Fibroblast of mammary gland (primary cell): ENCODE measurements at places on chromosomes 6 and 20.

DNA sequence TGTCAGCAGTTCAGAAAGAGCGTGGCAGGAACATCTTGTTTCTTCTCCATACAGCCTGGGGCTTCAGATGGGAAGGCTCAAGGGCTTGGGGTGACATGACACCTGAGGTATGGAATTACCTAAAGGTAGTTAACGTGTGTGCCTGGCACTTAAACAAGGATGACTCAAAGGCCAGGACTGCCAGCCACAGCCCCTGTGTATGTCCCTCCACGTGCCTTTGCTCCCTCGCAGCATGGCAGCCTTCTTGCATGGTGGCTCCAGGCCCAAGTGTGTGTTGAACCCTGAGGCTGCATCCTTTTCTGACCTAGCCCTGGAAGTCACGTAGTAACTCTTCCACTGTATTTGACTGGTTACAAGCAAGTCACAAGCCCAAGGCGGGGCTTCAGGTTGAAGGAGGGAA, 33.6 kb upstream of the MYL9 start:
- no peak for DNase-seq

- DNase-seq = no peak
Observed at GRCh38 chr6:7042654-7043545, 64.9 kb upstream of the RREB1 start.

- peak; percentile 86 for DNase-seq
Observed at GRCh38 chr20:41177636-41178035, 40.3 kb downstream of the PLCG1 start.

DNA sequence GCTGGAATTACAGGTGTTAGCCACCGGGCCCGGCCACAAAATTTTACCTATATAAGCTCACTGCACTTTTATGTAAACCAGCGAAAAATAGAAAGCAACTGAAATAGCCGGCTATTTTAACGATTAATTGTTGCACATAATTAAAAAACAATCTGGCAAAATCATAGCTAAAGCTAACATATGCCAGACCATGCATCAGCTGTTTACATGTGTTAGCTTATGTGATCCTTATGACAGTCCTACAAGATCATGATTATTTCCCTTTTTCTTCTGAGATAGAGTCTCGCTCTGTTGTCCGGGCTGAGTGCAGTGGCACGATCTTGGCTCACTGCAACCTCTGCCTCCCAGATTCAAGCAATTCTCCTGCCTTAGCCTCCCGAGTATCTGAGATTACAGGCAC, 157.0 kb downstream of the ZFP64 start:
- no peak for DNase-seq

- DNase-seq = peak; percentile 55
Observed at GRCh38 chr20:60210779-60211617, 252.8 kb downstream of the CDH26 start.

- DNase-seq = no peak
Observed at GRCh38 chr6:35473850-35474130, 5.6 kb downstream of the RPL10A start.

- no peak for DNase-seq
Observed at GRCh38 chr20:46007671-46008070, 1.0 kb upstream of the MMP9 start.

DNA sequence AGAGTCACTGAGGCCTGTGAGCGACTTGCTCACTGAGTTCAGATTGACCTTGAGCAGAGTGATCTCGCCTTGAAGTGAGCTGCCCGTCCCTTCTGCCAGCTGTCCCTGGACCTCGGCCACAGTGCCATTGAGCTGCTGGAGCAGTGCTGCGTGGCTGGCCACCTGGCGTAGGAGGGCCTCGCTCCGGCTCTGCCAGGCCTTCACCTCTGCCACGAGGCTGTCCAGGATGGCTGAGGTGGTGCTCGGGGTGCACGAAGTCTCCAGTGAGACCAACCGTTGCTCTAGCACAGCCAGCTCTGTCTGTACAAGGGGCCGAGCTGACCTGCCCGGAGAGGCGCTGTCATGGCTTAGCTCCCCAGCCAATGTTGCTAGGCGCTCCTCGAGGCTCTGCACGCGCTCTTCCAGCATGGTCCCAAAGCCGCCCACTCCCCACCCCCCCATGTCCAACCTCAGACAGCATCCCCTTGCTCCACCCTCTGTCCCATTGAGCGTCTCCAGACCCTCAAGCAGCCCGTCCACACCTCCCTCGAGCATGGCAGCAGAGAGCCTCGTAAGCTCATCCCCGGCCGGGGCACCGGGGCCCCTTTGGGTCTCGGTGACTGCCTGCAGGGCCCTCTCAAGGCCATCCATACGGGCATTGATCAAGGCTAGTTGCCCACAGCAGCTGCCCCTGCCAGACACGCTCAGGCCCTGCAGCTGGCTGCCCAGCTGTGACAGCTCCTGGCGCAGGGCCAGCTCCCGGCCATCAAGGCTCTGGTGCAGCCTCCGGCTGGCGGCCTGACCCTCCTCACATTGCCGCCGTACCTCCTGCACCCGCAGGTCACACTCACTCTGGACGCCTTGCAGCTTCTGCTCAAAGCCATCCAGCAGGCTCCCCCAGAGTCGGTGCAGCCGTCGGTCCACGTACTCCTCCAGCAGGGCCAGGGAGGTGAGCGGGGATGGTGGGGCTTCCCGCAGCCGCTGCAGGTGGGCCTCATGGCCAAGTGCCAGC, 4.6 kb downstream of the EMILIN3 start:
- no peak for DNase-seq
